ENCODE measurements at places on chromosomes 11 and 22.

DNA sequence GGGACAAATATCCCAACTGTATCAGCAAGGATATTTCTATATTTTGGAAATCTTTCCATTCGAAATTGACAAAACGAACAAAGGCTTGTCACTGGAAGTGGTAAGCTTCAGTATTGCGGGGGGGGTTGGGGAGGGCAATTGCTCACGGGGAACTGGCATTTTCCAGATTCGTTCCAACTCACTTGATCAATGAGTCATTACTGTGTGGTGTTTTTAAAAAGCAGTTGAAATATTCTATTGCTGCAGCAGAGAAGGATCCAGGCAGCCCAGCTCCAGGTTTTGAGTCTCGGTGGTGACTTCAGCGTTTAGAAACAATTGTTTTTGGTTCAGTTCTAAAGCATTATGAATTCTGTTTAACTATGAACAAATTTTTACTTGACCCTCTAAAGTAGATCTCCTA is 33.8 kb upstream of the FBLN1 start:
- peak; percentile 68 for DNase-seq

GRCh38 chr11:86208572-86208971 is 36.0 kb upstream of the EED start:
- no peak for DNase-seq

- DNase-seq: no peak
Measured at GRCh38 chr11:64231546-64231945, 1.2 kb downstream of the DNAJC4 start.

- DNase-seq: no peak
Measured at GRCh38 chr11:95762534-95762933, 27.0 kb downstream of the FAM76B start.

DNA sequence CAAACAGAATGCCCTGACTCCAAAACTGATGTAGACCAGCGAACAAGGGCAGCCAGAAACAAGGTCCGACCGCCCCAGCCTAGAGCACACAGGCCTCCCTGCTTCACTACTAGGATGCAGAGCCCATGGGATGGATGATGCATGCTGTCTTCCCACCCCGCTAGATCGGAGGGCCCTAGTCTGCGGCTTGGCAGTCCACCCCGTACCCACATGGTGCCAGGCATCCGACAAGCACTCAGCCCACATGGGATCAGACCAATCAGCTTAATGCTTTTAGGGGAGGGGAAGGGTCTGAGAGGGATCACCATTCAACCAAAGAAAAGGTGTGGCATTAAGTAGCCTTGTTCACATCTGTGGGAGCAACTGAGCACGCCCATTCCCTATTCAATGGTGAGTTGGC is 30.6 kb downstream of the PISD start:
- DNase-seq: no peak
